ENCODE measurements at places on chromosomes 16 and 17.

DNA sequence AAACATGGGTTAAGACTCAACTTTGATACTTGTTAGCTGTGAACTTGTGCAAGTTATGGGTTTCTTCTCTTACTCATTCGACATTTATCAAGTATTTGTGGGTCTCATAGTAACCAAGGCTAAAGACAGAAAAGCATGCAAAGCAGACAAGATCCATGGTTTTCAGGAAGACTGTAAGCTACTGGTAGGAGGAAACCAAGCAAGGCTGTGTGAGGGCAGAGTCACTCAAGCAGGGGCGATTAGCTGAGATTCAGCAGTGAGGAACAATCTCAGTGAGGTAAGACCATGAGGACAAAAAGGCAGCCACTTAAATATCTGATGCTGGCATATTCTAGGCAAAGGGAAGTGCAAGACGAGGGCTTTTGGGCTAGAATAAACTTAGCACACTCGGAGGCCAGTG, 29.5 kb downstream of the MBTD1 start:
- DNase-seq, result no peak

DNA sequence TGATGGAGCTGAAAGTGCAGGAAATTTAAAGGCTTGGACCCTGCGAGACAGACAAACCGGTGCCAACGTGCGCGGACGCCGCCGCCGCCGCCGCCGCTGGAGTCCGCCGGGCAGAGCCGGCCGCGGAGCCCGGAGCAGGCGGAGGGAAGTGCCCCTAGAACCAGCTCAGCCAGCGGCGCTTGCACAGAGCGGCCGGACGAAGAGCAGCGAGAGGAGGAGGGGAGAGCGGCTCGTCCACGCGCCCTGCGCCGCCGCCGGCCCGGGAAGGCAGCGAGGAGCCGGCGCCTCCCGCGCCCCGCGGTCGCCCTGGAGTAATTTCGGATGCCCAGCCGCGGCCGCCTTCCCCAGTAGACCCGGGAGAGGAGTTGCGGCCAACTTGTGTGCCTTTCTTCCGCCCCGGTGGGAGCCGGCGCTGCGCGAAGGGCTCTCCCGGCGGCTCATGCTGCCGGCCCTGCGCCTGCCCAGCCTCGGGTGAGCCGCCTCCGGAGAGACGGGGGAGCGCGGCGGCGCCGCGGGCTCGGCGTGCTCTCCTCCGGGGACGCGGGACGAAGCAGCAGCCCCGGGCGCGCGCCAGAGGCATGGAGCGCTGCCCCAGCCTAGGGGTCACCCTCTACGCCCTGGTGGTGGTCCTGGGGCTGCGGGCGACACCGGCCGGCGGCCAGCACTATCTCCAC, at the start of gene NOG:
Gene NOG, plus strand, starts transcription at position 54 of the 674 bp plus-strand sequence. Its CDS starts 525 bp downstream, at position 579.
- no peak for DNase-seq

DNA sequence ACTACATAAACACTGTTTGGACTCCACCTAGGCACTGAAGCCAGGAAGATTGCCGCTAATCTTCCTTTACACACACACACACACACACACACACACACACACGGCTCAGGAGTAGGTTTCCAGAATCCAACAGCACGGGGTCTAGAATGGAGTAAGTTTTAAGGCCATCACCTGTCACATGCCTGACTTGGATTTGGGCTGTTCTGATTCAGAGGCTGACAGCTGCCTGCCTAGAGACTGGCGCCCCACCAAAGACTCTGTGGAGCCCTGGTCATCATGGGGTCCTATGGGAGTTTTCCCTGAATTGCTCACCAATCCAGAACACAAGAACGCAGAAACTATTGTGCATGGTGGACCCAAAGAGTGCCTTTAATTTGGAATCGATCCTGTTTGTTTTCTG, 10.9 kb downstream of the CDRT4 start:
- no peak for DNase-seq

DNA sequence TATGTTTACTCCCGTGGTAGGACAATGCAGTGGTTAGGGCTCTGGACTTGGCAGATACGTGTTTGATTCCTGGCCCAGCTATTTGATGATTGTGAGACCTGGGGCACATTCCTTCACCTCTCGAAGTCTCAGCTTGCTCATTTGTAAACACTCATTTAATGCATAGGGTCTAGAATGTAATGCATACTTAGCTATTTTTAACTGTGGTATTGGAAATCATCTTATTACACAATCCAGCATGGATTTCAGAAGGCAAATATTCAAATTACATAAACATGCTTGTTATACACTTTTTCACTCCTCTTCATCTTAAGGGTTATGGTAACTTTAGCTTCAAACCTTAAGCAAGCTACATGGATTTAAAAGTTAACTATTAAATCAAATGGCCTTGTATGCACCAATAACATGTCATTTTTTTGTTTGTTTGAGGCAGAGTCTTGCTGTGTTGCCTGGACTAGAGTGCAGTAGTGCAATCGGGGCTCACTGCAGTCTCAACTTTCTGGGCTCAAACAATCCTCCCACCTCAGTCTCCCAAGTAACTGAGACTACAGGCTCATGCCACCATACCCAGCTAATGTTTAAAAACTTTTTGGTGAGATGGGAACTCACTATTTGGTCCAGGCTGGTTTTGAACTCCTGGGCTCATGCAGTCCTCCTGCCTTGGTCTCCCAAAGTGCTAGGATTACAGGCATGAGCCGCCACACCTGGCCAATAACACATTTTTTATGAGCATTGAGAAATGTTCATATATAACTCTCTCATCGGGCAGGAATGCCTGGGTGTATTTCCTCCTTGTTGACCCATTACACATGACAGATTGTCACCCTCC, 52.5 kb downstream of the VAT1L start:
- DNase-seq, result no peak

DNA sequence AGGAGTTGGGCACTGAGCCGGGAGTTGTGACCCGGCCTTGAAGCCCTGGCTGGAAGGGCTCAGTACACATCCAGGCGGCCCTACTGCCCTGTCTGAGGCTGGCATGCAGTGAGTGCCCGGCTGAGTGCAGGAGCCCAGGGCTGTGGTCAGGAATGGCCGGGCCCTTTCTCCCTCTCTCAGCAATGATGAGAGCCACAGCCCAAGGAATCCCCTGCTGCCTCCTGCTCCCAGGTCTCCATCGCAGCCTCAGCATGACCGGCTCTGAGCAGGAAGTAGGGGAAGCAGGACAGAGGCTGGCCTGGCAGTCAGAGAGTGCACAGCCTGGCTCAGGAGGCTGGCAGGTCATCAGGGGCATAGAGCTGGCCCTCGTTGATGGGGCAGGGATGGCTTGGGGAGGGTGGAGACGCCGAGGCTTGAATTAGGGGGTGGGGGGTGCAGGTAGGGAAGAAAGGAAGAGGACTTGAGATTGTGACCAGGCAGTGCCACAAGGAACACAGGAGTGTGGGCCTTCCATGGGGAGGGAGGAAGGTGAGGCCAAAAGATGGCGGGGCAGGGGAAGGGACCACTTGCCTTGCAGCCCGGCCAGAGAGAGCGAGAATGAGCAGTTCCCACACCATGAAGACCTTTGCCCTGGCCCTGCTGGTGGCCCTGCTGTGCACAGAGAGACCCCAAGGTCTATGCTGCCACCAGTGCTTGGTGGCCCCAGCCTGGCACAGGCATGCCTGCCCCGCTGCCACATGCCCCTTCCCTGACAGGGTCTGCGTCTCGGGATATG, 32.1 kb upstream of the KRT17 start:
- DNase-seq, result no peak

All from SHP77 treated with DMSO at 0.1 percent for 48 hours (cell line).